ENCODE measurements at places on chromosomes 12 and 14. TPM values are rescaled to one million over a fixed set of nuclear protein-coding genes. Genes with fewer than 3 reads are reported as not detected.

Gene ESPL1
- total RNA-seq: 0.67 TPM

Gene LRRC43
- total RNA-seq: 0.66 TPM

Gene TEX52
- total RNA-seq: not detected

Gene KRT83
- not detected for total RNA-seq
